ENCODE measurements at places on chromosomes 7 and 10.
A peak's percentile ranks its signal among the peaks of the same experiment; 100 is the strongest.

- no peak for DNase-seq
Observed at GRCh38 chr10:131825150-131825848, 75.5 kb upstream of the PPP2R2D start.

DNA sequence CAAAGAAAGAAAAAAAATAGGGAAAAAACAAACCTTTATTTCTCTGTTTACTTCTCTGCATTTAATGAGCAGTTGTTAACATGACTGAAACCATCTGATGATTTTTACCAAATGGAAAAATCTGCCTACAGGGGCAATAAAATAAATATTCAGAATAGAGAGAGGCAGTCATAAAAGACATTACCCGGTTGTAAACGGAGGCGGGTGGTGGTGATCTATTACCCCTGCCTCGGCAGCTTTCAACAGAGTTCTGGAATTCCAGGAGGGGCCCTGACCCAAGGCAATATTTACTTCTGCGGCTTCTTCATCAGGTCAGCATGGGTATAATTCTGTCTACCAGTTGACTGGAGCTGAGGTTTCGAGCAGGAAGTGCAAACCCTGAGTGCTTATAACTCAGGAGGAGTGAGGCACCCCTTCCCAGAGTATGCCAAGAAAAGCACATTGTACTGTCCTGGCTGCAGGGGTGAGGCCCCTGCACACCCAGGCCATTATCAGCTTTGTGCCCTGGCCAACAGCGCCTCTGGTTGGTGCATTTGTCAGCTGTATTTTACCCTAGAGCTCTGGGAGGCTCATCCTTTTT lies 8.2 kb upstream of the CXCL12 start:
- no peak for DNase-seq

- no peak for DNase-seq
Observed at GRCh38 chr7:106045586-106045985, 66.5 kb downstream of the SYPL1 start.

DNA sequence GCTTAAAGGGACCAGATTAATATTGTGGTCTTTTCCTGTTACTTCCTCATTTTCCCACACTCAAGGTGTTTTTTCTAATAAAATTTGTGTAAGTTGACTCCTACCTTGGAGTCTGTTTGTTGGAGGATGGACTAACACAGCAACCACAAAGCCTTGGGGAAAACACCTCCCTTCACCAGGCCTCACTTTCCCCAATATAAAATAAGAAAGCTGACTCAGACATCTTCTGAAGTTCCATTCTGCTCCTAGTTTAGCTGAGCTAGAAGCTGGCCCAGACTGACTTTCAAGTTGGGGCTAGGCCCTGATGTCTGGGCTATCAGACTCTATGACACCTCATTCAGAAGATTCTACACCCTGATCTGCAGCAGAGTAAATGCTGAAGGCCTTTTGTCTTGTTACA lies 73.0 kb upstream of the ADRB1 start:
- DNase-seq, result no peak

DNA sequence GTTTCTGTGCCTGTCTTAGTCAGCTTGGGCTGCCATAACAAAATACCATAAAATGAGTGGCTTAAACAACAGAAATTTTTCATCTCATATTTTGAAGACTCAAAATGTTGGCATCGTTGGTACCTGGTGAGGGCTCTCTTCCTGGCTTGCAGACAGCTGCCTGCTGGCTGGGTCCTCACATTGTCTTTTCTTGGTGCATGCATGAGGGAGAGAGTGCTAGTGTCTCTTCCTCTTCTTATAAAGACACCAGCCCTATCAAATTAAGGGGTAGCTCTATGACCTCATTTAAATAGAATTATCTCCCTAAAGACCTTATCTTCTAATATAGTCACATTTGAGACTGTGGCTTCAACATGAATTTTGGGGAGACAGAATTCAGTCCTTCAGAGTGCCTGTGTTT lies 39.9 kb downstream of the ST8SIA6 start:
- DNase-seq, result no peak

- no peak for DNase-seq
Observed at GRCh38 chr7:99559175-99559915, 903 bp downstream of the ZNF655 start.

- DNase-seq, result no peak
Observed at GRCh38 chr10:122293156-122293960, 22.3 kb downstream of the BTBD16 start.

GRCh38 chr7:151852486-151853396 lies 24.2 kb downstream of the PRKAG2 start:
- DNase-seq, result no peak

DNA sequence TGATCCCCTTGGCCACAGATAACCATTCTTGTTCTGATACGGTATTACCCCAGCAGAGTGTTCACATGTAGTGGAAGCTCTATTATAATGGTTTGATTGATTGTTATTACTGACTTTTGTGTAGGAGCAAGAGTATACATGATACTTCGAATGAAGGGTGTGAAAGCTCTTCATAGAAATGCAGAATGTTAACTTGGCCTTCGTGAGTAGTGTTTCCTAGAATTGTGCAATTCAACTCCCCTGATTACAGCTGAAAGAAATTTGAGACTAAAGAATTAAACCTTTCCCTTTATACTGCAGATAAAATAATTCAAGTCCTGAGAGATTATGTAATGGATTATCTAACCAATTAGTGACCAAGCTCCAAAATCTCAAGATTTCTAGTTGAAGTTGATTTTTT lies 38.2 kb downstream of the MKLN1 start:
- peak; percentile 17 for DNase-seq

DNA sequence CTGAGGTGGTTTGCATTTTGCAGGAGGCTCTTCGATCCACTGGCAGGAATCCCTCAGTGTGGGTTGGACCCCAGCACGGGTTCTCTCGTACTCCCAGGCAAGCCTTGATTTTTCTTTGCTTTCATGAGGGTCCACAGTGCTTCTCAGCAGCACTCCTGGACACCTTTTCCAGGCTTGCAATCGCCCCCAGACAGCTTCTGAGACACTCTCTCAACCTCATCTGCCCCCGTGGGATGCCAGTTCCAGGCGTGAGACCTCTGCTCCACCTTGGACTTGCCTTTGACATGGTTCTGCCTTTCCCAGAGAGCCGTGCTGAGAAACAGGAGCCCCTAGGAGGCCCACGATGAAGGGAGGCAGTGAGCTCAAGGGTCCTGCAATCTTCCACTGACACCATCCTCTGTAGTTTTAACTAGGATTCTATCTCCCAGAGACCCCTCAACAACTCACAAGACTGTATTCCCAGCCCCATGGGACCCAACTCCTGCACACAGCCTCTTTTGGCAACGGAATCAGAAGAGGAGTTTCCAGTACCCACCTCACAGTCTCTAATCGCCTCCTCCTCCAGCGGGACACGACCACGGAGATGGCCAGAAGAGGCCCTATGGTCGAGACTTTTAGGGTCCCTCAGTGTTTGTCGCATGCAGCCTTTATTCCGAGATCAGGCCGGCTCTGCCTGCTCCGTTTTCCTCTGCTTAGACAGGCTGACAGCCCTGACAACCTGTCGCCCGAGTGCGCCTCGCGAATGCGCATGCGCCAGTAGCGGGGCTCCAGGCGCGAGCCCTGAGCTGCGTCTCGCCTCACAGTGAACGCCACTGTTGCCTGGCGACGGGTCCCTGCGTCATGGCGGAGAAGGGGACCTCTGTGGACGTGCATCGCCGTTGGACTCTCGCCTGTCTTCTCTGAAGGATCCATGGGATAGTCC lies 26.0 kb upstream of the ZNF273 start:
- no peak for DNase-seq

DNA sequence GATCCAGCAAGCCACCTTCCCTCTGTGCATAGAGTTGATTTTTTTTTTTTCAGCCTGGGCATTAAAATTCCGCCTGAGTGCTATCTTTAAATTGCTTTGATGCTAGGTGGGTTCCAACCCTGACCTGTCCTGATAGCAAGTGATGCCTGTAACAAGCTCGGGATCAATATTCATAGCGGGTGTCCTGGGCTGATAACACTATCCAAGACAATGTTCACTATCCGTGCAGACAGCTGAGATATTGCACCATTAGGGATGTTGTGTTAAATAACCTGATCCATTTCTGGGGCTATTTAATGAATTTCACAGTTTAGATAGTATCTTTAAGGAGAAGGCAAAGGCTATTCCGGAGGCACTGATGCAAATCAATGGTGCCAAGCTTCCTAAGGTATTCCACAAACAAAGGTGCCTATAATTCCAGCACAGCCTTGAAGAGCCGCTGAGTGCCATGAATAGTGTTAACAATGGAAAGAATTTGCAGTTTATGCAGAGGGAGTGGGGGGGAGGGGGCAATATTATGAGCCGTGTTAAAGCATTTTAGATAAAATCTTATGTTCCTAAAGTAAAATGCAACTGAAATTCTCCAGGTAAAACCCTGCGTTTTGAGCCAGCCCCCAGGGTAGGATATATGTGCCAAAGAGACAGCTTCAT lies 4.2 kb upstream of the NKX1-2 start:
- DNase-seq, result no peak

Measured in bronchial epithelial cell (primary cell).